WTC11 (cell line): ENCODE measurements at places on chromosomes 11 and 22. TPM values are rescaled to one million over a fixed set of nuclear protein-coding genes. Genes with fewer than 3 reads are reported as not detected.

DNA sequence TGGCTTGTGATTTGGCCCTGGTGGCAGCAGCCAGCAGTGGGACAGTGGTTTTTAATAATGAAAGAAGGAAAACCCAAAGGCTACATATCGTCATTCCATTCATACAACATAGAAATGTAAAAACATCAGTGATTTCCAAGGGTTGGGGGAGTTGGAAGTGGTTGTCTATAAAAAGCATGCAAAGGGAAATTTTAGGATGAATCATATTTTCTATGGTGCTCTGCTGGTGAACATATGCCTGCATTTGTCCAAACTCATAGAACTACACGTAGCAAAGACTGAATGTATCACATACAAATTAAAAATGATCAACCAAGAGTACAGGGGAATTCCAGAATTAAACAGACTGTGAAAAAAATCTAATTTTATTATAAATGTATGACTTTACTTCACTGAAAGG, 11.1 kb downstream of the OR5B3 start:
- no peak overlapping the region for H3K4me3 ChIP-seq
- no peaks in the 10 kb centered on the region for H3K27me3 ChIP-seq
- H3K27ac ChIP-seq: no peak overlapping the region
- peaks cover 6% of the 10 kb centered on the region; the same call in 1 of the 2 replicates for H3K36me3 ChIP-seq
- peaks cover 5% of the 10 kb centered on the region for H3K4me1 ChIP-seq

DNA sequence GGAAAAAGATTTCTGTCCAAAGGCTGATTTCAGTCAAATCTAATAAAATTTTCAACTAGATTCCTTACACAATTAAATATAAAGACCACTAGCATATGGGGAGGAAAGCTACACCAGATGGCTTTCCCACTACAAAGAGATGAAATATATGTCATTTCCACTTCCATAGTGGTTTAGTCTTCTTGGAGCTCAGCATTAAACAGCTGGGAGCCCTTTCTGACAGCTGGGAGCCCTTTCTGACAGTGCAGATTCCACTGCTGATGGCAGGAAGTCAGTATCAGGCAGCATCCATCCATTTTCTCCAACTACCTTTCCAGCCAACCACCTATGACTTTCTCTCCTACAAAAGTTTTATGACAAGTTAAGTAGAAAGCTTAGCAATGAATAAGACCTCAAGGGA, 177.9 kb downstream of the RRAS2 start:
- H3K4me1 ChIP-seq: peaks cover 19% of the 10 kb centered on the region
- no peaks in the 10 kb centered on the region for H3K36me3 ChIP-seq
- no peak overlapping the region for H3K4me3 ChIP-seq
- no peaks in the 10 kb centered on the region for H3K27me3 ChIP-seq

GRCh38 chr11:80520507-80520887, 1079.7 kb upstream of the TENM4 start:
- no peak overlapping the region for H3K4me3 ChIP-seq
- no peak for DNase-seq
- H3K27me3 ChIP-seq: no peaks in the 10 kb centered on the region
- no peaks in the 10 kb centered on the region for H3K36me3 ChIP-seq
- H3K27ac ChIP-seq: no peak overlapping the region
- H3K4me1 ChIP-seq: no peaks in the 10 kb centered on the region

- H3K27me3 ChIP-seq: no peaks in the 10 kb centered on the region
- peaks cover 58% of the 10 kb centered on the region for H3K4me1 ChIP-seq
- peak within 1 kb of the TSS; percentile 90 for H3K4me3 ChIP-seq
Observed at GRCh38 chr11:63838678-63839507, at the start of gene MARK2. Gene MARK2, plus strand, starts transcription at chr11:63839110. Its CDS starts 397 bp downstream, at chr11:63839507.

DNA sequence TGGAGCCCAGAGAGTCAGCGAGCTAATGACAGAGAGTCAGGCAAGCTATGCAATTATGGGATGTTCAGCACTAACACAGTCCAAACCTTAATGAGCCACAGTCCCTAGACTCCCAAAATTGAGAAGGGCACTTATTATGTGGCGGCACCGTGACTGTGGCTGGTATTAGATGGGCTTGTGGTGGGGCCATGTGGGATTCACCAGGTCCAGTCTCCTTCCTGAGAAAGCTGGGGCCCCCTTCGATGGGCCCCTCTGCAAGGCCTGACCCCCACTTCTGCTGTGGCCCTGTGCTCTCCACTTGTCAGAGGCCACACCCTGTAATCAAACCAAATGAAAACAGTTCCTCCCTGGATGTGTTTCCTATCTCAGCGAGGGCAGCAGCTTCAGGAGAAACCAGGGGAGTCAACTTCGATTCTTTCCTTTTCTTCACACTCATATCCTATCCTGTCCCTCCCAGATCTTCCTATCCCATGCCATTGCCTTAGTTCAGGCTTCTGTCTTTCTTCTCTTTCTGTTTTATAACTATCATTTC, 42.9 kb downstream of the INSC start:
- H3K27ac ChIP-seq: no peak overlapping the region
- H3K36me3 ChIP-seq: no peaks in the 10 kb centered on the region
- H3K4me3 ChIP-seq: no peak overlapping the region
- H3K27me3 ChIP-seq: no peaks in the 10 kb centered on the region
- H3K4me1 ChIP-seq: no peaks in the 10 kb centered on the region

DNA sequence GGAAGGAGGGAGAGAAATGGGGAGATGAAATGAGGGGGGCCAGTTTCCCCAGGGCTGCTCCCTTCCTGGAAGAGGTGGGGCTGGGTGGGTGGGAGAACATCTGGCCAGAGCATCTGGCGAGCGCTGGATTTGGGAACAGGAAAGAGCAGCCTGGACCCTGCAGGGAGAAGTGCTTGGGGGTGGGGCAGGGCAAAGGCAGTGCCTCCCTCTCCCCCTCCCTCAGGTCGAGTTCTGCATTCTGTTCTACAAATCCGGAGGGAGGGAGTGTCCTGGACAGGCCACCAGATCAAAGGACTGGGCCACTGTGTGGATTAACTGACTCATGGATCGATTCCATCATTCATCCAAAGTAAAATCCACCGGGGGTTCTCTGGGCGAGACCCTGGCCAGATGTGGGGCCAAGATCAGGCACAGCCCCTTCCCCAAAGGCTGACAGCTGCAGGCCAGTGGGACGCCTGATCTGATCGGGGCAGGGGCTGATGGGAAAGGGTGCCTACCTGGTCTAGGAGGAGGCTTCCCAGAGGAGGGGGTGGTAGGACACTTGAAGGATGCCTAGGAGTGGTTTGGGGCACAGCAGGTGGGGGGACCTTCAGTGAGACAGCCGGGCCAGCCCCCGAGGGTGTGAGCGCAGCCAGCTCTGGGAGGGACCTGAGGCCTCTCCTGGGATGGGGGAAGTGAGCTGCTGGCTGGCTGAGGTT, 57.5 kb downstream of the CACNA1I start:
- H3K4me3 ChIP-seq: no peak overlapping the region
- H3K27me3 ChIP-seq: no peaks in the 10 kb centered on the region
- peaks cover 24% of the 10 kb centered on the region for H3K4me1 ChIP-seq
- no peaks in the 10 kb centered on the region for H3K36me3 ChIP-seq

DNA sequence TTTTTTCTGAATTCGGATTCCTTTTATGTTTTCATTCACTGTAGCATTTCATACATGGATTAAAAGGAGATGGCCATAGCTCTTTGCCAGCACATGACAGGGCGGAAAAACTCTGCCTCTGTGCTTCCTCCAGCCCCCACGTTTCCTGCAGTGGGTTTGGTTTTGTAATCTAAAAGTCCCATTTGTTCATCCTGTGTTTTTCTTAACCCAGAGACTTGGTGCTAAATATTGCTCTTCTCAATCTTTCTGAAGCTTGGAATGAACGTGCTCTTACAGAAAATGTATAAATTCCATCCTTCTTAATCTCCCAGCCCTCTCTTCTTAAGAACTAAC, 89.9 kb downstream of the PPP6R3 start:
- peaks cover 58% of the 10 kb centered on the region for H3K36me3 ChIP-seq
- peaks cover 21% of the 10 kb centered on the region for H3K4me1 ChIP-seq
- H3K4me3 ChIP-seq: no peak overlapping the region
- peak overlapping the region; percentile 42; the same call in 1 of the 2 replicates for H3K27ac ChIP-seq
- DNase-seq: no peak
- no peaks in the 10 kb centered on the region for H3K27me3 ChIP-seq

GRCh38 chr11:114610550-114610949, 15.0 kb upstream of the NXPE4 start:
- H3K4me1 ChIP-seq: no peaks in the 10 kb centered on the region
- H3K4me3 ChIP-seq: no peak overlapping the region
- no peak overlapping the region for H3K27ac ChIP-seq
- DNase-seq: no peak
- H3K27me3 ChIP-seq: no peaks in the 10 kb centered on the region

The RPUSD4 gene
- 43.8 to 46.6 TPM (median 45.0 TPM) in 3 replicates for total RNA-seq

GRCh38 chr11:17604201-17604914, 57.3 kb downstream of the OTOG start:
- DNase-seq: no peak
- H3K27me3 ChIP-seq: peaks cover 3% of the 10 kb centered on the region
- no peak overlapping the region for H3K4me3 ChIP-seq
- H3K4me1 ChIP-seq: peaks cover 6% of the 10 kb centered on the region
- H3K36me3 ChIP-seq: no peaks in the 10 kb centered on the region
- H3K27ac ChIP-seq: no peak overlapping the region

DNA sequence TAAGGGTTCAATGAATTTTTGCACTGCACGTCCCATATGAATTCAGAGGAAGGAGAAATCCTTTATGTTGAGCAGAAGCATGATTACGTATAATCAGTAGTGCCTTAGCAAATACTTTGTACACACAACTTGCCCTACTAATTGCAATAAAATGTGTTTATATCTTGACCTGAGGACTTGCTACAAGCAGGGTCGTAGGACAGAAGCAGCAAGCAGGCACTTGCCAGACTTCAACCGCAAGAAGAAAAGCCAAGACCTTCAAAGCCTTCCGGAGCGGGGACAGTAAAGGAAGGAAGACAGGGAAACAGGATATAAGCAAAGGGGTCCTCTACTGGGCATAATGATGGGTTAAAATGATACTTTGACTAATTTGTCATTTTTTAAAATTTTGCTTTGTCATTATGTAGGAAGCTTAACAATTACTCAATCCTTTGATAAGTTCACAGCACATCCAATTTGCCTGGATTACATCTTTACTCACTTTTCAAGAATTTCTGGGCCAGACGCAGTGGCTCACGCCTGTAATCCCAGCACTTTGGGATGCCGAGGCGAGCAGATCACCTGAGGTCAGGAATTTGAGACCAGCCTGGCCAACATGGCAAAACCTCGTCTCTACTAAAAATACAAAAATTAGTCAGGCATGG, 23.2 kb upstream of the UBASH3B start:
- H3K4me1 ChIP-seq: peaks cover 3% of the 10 kb centered on the region
- H3K4me3 ChIP-seq: no peak overlapping the region

GRCh38 chr11:12693094-12693478, 18.9 kb downstream of the TEAD1 start:
- DNase-seq: no peak
- peaks cover 96% of the 10 kb centered on the region for H3K4me1 ChIP-seq
- no peaks in the 10 kb centered on the region for H3K36me3 ChIP-seq
- H3K27ac ChIP-seq: 0 out of 2 replicates have a peak overlapping the region, but pooled peaks have one; percentile 50
- H3K4me3 ChIP-seq: no peak overlapping the region

The RASGRP2 gene
- 31.9 to 41.5 TPM (median 40.3 TPM) in 3 replicates for total RNA-seq

GRCh38 chr11:11400635-11401232, 47.7 kb upstream of the CSNK2A3 start:
- H3K4me3 ChIP-seq: no peak overlapping the region
- H3K27ac ChIP-seq: no peak overlapping the region
- H3K36me3 ChIP-seq: no peaks in the 10 kb centered on the region

The SLC6A5 gene
- total RNA-seq: 0.05 TPM in 2 of 3 replicates, not detected in the other

The RPS3 gene
- total RNA-seq: 3,967 to 4,516 TPM (median 4,446 TPM) in 3 replicates

The TKFC gene
- total RNA-seq: 86.8 to 96.5 TPM (median 87.8 TPM) in 3 replicates

DNA sequence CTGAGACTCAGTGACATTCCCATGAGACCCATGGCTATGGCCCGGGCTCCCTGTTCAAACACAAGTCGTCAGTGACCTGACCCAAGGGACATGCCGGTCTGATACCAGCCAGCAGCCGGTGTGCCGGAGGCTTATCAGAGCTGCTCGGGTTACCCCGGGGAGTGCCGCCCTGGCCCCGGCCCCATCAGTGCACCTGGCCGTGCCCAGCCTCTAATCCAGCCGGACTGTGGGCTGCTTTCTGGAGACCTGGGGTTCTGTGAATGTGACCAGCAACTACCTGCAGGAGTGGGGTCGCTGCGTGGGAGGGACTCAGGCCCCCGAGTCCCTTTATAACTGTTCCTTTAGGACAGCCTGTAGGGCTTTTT, 52.7 kb downstream of the LINC01488 start:
- no peak for DNase-seq
- H3K4me3 ChIP-seq: no peak overlapping the region
- no peak overlapping the region for H3K27ac ChIP-seq
- H3K36me3 ChIP-seq: no peaks in the 10 kb centered on the region
- H3K4me1 ChIP-seq: peaks cover 20% of the 10 kb centered on the region

The IL18 gene
- 0.74 to 0.82 TPM (median 0.82 TPM) in 3 replicates for total RNA-seq

DNA sequence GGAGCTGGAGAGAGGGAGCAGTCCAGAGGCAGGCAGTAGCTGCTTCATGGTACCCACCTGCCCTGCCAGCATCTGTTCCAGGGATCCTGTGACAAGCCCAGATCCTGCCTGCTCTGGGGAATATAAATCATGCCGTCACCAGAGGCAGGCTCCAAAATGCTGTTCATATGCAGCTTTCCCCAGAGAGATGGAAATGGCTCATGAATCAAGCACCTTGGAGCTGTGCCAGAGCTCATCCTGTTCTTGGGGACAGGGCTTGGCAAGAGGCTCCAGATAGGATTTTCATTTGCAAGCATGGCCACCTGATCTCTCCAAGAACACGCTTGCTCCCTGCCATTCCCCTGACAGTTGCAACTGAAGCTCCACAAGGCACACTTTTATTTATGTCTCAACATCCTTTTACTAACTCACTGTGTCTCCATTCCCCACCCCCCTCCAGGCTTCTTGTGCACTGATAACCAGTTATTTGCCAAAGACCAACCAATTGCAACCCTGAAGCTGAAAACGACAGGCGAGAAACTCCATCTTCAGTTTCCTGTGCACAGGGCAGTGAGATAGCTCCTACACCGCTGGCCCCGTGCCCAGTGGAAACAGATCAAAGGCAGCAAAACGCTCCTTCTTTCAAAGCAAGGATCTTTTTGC, 115.8 kb upstream of the PITPNB start:
- peaks cover 10% of the 10 kb centered on the region for H3K27me3 ChIP-seq
- no peaks in the 10 kb centered on the region for H3K4me1 ChIP-seq
- DNase-seq: no peak
- H3K27ac ChIP-seq: no peak overlapping the region
- H3K36me3 ChIP-seq: no peaks in the 10 kb centered on the region

The MMP10 gene
- total RNA-seq: not detected in 3 replicates

The EHD1 gene
- 29.9 to 38.1 TPM (median 35.2 TPM) in 3 replicates for total RNA-seq

DNA sequence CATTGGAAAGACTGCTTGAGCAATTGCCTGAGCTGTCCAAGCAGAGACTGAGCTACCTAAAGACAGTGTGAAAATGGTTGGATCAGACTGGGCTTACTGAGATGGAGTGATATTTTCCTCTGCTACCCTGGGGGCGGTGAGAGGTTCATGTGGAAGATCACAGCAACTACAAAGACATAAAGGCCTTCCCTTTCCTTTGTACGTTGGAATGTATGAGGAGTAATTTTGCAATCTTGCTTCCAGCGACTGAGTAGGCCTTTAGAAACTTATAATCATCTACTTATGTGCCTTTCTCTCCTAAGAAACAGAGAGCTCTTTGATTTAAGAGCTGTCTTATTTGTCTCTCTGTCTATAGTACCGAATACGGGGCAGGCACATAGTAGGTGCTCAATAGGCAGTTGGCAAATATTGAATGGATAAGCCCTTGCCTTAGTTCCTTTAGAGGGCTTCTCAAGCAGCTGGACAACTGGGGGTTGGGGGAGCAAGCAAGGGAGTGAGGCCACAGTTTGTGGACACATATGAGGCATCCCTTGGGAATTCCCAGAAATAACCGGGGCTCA, 2.4 kb upstream of the HEPACAM start:
- 0 out of 2 replicates have a peak, but pooled peaks cover 2% of the 10 kb centered on the region for H3K4me1 ChIP-seq
- no peak for DNase-seq
- H3K36me3 ChIP-seq: no peaks in the 10 kb centered on the region
- H3K27ac ChIP-seq: no peak overlapping the region
- H3K4me3 ChIP-seq: no peak overlapping the region

The OR6T1 gene
- not detected in 3 replicates for total RNA-seq
